ENCODE measurements at places on chromosomes 6 and 20. TPM values are rescaled to one million over a fixed set of nuclear protein-coding genes. Genes with fewer than 3 reads are reported as not detected.

DNA sequence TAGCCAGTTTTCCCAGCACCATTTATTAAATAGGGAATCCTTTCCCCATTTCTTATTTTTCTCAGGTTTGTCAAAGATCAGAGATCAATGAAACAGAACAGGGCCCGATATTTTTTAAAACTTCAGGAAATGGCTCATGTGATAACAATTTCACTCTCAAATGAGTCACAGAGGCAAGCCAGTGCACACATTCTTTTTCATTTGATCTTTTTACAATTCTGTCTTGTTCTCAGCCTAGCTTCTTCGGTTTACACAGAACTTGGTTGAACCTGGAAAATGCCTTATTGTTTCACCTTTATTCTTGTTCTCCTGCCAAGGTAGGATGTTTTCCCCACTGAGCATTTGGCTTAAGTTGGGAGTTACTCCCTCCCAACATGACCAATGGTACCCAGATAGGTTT, 258.9 kb downstream of the COL12A1 start:
- no peak for DNase-seq

GRCh38 chr6:169190144-169190584, 63.5 kb downstream of the THBS2 start:
- DNase-seq = peak; percentile 99

- peak; percentile 81 for DNase-seq
These were observed 301.7 kb upstream of the ZFP64 start for GRCh38 chr20:52493171-52493721.

- DNase-seq = no peak
These were observed 85.8 kb upstream of the PREP start for GRCh38 chr6:105488516-105489215.

DNA sequence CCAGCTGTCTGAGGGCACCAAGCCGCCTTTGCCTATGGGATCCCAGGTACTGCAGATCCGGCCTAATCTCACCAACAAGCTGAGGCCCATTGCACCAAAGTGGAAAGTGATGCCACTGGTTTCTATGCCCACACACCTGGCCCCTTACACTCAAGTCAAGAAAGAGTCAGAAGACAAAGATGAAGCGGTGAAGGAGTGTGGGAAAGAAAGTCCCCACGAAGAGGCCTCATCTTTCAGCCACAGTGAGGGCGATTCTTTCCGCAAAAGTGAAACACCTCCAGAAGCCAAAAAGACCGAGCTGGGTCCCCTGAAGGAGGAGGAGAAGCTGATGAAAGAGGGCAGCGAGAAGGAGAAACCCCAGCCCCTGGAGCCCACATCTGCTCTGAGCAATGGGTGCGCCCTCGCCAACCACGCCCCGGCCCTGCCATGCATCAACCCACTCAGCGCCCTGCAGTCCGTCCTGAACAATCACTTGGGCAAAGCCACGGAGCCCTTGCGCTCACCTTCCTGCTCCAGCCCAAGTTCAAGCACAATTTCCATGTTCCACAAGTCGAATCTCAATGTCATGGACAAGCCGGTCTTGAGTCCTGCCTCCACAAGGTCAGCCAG, 283.0 kb downstream of the TSHZ2 start:
- DNase-seq = no peak

- DNase-seq = no peak
These were observed 409 bp downstream of the SRMS start for GRCh38 chr20:63546956-63547724.

The VAPB gene
- 17.8 TPM for total RNA-seq

The ULBP1 gene
- total RNA-seq = 0.16 TPM

The ZNF322 gene
- 25.8 TPM for total RNA-seq
